Motor neuron (in vitro differentiated cells): ENCODE measurements at places on chromosomes 13 and 19.

DNA sequence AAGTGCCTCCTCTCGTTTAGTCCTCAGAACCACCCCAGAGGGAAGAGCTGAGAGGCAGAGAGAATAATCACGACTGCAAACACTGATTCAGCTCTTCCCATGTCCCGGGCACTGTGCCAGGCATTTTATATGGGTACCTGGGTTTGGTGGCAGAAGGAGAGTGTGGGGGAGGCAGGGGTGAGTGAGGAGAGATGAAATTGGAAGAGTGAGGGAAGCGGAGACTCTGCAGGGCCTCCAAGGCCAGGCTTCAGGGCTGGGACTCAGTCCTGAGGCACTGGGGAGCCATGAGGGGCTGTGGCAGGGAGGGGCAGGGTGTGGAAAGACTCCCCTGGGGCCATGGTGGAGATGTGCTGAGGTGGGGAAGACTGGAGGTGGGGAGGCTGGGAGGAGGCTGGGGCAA lies 8.7 kb downstream of the SYNGR4 start:
- peak; percentile 56 for ATAC-seq

DNA sequence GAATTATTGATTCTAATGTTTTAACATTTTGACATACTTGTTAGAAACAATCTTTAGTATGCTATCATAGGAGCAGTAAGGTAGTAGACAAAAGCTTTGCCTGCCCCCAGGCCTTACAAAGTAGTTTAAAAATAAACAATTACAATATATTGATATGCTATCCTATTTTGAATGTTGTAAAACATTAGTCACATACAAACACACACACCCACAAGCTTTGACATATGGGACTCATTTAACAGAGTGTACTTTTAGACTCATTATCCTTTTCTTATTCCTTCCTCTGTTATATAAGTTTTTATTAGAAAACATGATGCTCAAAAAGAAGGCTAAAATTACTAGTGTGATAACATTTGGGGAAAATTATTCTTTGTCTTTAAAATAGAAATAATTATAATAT lies 33.5 kb downstream of the UCHL3 start:
- ATAC-seq, result no peak

GRCh38 chr13:99984461-99985240 lies 3.1 kb downstream of the ZIC2 start:
- ATAC-seq, result no peak

DNA sequence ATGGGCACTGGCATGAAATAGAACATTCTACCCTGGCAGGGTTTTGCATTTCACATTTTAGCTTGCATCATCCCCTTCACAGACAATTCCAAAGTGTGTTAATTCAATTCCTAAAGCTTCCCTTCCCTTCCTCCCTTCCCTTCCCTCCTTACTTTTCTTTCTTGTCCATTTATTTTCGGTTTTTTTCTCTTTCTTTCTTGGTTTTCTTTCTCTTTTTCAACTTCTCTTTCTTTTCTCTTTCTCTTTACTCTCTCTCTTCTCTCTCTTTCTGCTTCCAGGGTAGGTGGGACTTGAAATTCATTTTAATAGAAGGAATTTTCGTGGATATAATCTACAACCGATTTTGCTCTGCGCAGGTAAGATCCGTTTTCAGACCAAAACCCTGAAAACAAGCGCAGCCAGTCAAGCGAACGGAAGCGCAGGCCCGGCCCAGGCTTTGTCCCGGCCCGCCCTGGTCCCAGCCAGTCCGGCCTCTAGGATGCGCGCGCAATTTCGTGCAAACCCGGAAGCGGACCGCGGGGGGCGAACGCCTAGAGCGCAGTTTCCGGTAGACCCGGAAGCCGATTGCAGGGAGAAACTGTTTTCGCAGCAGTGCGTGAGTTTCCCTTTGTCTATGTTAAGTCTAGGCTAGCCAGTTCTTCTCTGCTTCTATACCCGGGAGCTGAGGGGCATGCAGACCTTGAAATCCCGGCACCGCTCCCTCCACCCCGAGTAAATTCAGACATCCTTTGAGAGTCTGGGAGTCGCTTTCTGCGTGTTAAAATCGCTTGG lies at the start of gene ZNF528:
Gene ZNF528 (plus strand): TSS at position 540 of the 771 bp plus-strand sequence. CDS start 4,165 bp downstream, outside the sequence.
- ATAC-seq, result no peak

- ATAC-seq, result no peak
Observed at GRCh38 chr13:30256713-30257467, 50.5 kb downstream of the KATNAL1 start.

- no peak for ATAC-seq
Observed at GRCh38 chr19:18736415-18737336, 53.2 kb downstream of the CRTC1 start.

GRCh38 chr19:47406711-47407416 lies 12.5 kb downstream of the MEIS3 start:
- peak; percentile 53 for ATAC-seq

DNA sequence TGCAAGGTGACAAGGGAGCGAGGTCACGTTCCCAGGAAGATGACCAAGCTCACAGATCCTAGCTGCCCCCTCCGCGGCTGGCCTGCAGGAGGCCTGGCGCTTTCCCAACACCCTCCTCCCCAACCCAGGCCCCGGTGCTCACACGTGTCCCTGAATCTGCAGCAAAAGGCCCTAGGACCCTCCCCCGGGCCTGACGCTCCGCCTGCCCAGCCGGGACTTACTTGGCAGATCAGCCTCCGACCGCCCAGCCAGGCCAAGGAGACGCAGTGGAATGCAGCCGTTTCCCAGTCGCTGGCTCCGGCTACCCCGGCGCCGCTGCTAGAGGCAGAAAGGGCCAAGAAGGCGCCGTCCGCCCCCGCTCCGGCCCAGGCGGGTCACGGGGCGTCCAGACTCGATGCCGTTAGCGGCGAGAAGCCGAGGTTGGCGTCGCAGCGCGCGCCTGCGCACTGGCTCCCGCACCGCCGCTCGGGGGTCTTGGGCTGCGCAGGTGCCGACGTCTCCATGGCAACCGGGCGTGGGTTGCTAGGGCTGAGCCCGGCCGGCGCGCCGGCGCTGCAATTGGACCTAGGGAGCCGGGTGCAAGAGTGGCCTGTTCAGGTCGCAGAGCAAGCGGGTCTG lies at the start of gene PNMA8A:
Gene PNMA8A (minus strand): TSS at position 448 of the 618 bp plus-strand sequence. CDS start 528 bp downstream, outside the sequence.
- peak; percentile 88 for ATAC-seq

- ATAC-seq, result no peak
Observed at GRCh38 chr19:48603001-48603400, 3.5 kb upstream of the SPACA4 start.

DNA sequence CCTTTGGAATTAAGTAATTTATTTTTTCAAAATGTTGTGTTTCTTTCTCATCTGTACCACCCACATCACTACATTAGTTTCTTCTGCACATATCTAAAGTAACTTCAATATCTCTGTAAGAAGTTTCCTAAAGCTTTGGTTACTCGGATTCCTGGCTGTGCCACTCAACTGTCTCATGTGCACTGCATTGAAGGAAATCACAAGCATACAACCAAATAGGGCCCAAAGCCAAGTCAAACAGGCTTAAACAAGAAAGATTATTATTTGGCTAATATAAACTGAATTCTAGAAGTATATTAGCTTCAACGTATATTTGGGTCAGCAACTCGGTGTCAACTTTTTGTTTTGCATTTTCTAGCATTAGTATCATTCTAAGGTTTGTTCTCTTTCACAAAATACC lies 1647.6 kb upstream of the SPRY2 start:
- ATAC-seq, result no peak

GRCh38 chr19:38213911-38214625 lies 10.0 kb downstream of the DPF1 start:
- ATAC-seq, result peak; percentile 13

DNA sequence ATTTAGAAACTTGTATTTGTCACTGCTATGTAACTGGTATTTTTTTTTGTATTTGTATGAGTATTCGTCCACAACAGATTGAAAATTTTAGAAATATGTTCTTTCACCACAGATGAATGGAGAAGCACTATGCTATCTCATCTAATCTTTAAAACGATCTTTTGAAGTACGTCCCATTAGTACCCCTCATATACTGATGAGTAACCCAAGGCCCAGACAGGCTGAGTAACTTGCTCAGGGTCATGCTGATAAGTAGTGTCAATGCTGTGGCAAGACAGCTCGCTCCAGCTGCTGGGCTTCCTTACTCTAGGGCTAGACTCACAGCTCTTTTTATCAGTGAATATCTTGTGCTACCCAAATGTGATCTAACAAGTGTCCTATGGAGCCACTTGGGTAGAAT lies 154.2 kb downstream of the SUCLA2 start:
- no peak for ATAC-seq

DNA sequence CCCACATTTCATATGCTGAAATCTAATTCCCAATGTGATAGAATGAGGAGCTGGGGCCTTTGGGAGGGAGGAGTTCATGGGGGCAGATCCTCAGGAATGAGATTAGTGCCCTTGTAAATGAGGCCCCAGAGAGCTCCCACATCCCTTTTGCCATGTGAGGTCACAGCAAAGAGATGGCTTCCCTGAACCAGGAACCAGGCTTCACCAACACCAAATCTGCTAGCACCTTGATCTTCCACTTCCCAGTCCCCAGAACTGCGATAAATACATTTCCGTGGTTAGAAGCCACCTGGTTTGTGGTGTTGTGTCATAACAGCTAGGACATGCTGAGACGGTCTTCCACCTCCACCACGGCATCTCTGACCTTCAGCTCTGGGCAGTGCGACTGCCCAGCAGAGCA lies 62.1 kb downstream of the ING1 start:
- ATAC-seq, result no peak

GRCh38 chr13:106532111-106532929 lies 3.1 kb downstream of the EFNB2 start:
- no peak for ATAC-seq

GRCh38 chr19:39546599-39546998 lies 6.6 kb upstream of the EID2 start:
- ATAC-seq, result peak; percentile 71

- ATAC-seq, result no peak
Observed at GRCh38 chr19:934197-934840, 8.5 kb downstream of the ARID3A start.

GRCh38 chr19:58396691-58397532 lies 1.5 kb downstream of the RNF225 start:
- no peak for ATAC-seq

DNA sequence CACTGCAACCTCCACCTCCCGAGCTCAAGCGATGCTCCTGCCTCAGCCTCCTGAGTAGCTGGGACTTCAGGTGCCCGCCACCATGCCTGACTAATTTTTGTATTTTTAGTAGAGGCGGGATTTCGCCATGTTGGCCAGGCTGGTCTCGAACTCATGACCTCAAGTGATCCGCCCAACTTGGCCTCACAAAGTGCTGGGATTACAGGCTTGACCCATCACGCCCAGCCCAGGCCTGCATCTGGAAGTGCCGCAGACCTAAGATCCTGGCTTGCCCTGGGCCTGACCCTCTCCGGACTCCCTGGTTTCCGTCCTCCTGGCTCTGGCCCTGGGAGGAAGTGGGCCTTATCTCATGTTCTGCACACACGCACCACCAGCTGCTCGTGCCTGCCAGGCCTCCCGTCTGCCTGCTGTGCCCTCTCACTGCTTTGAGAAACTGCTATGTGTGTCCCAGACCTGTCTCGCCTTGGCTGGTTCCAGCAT lies 4.7 kb upstream of the PTGIR start:
- no peak for ATAC-seq

DNA sequence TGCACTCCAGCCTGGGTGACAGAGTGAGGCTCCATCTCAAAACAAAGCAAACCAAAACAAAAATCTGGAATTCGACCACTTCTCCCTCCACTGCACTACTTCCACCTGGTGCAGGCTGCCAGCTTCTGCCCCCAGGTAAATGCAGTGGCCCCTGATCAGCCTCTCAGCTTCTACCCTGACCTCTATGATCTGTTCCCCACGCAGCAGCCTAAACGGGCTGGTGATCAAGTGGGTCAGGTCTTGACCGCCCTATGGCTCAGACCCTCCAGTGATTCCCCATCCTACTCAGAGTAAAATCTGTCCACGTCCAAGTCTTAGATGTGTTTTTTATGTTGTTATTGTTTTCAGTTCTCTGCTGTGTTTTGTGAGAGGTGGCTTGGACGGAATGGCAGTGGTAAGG lies 163.9 kb downstream of the KCTD15 start:
- ATAC-seq, result no peak

GRCh38 chr13:46908501-46908900 lies 11.6 kb upstream of the HTR2A start:
- no peak for ATAC-seq

- no peak for ATAC-seq
Observed at GRCh38 chr13:93326234-93326811, 99.7 kb downstream of the GPC6 start.

DNA sequence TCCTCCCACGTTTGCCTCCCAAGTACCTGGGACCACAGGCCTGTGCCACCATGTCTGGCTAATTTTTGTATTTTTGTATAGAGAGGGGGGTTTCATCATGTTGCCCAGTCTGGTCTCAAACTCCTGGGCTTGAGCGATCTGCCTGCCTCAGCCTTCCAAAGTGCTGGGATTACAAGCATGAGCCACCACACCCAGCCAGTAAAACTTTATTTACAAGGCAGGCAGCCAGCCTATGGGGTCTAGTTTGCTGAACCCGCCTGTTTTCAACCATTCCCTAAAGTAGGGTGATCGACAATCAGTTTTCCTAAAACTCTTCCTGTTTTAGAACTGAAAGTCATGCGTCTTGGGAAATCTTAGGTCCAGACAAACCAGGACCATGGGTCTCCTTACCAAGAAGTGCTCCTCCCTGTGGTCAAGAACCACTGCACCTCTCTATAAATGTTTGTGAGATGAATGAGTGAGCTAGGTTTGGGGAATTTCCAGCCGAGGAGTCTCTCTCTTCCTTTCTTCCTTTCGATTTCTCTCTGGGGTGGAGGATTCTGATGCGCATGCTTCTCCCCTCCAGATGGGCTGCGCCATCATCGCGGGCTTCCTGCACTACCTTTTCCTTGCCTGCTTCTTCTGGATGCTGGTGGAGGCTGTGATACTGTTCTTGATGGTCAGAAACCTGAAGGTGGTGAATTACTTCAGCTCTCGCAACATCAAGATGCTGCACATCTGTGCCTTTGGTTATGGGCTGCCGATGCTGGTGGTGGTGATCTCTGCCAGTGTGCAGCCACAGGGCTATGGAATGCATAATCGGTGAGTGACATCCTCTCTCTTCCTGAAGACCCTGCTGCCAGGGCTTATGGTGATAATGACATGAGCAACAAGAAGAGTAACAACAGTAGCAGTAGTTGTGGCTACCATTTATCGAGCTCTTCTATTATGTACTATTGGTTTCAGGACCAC lies 38.7 kb downstream of the ADGRE1 start:
- no peak for ATAC-seq

GRCh38 chr19:21264891-21265290 lies 64.3 kb downstream of the ZNF708 start:
- no peak for ATAC-seq

GRCh38 chr13:24196593-24197197 lies 36.2 kb downstream of the SPATA13 start:
- ATAC-seq, result no peak

GRCh38 chr13:32252812-32253438 lies 62.2 kb downstream of the ZAR1L start:
- no peak for ATAC-seq

- peak; percentile 91 for ATAC-seq
Observed at GRCh38 chr19:50639121-50640112, at the start of gene SYT3. Gene SYT3, minus strand, starts transcription at chr19:50639881. Its CDS starts 2,470 bp downstream, at chr19:50637411.

GRCh38 chr13:111005364-111005763 lies 90.5 kb upstream of the ANKRD10 start:
- peak; percentile 92 for ATAC-seq

DNA sequence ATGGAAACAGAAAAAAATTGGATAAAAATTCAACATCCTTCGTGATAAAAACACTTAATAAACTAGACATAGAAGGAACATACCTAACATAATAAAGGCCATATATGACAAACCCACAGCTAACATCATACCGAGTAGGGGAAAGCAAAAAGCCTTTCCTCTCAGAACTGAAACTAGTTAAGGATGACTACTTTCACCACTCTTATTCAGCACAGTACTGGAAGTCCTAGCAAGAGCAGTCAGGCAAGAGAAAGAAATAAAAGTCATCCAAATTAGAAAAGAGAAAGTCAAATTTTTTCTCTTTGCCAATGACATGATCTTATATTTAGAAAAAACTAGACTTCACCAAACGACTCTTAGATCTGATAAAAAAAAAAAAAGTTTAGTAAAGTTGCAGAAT lies 25.8 kb upstream of the SLC7A9 start:
- no peak for ATAC-seq
